ENCODE measurements at places on chromosomes 3 and 15.

- DNase-seq: no peak
Observed at GRCh38 chr3:69411346-69411745, 25.5 kb upstream of the FRMD4B start.

DNA sequence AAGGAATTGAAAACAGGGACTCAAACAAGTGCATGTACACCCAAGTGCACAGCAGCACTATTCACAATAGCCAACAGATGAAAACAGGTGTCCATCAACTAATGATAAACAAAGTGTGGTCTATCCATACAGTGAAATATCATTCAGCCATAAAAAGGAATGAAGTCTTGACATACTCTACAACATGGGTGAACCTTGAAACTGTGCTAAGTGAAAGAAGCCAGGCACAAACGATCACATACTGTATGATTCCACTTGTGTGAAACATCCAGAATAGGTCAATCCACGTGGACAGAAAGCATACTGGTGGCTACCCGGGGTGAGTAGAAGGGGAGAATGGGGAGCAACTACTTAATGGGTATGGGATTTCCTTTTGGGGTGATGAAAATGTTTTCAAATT lies 29.6 kb upstream of the PLXND1 start:
- DNase-seq: no peak

DNA sequence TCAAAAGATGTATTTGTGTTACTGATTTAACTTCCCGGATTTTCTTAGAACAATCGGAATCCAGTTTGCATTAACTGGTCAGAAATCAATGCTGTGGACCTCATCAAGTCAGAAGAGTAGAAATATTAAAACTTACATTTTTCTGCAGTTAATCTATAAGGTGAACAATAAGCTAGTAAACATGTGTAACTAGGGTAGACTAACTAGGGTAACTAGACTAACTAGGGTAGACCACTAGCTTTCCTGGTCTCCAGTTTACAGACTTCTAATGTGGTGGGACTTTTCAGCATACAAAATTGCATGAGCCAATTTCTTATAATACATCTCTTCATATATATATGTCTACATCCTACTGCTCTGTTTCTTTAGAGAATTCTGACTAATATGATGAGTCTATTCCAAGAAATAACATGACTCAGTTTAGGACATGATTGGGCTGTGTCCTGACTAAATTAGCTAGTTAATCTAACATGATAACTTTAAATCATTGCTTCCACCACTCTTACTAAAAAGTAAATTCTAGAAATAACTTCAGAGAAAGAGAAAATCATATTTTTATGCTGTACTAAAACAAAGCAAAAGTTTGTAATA lies 5.3 kb downstream of the PLSCR2 start:
- DNase-seq: no peak

GRCh38 chr3:71809321-71810026 lies 24.5 kb upstream of the PROK2 start:
- no peak for DNase-seq

DNA sequence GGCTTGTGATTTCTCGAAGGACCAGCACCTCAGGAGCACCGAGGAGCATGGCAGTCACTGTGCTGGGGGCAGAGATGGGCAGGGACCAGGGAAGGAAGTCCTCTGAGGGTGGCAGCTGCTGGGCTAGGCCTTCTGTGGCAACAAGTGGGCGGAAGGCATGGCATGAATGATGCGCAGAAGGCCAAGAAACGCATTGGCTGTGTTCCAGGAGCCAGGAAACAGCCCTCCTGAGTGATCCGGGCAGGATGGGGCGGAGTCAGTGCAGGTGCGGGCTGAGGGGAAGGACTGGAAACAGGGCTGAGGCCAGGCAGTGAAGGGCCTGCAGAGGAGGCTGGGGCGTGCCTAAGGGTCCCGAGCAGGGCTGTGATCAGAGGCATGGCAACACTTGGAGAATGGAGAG lies 23.6 kb downstream of the MRPS11 start:
- no peak for DNase-seq

DNA sequence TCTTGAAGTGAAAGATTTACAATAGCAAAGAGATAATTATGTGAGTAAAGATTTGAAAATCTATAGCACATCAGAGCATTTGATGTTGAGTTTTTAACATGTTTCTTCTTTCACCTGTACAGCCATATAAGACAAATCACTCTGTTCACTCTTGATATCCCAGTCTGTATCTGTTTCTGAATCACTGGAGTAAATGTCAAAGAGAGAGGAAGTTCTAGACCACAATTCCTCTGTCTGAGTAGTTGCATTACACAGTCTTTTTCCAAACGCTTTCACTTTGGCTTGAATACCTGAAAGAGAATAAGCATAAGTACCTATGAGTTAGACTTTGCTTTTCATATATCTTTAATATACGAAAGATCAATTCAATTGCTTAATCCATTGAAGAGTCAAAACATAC lies 9.9 kb downstream of the THAP10 start:
- no peak for DNase-seq

- DNase-seq: no peak
Observed at GRCh38 chr15:66149871-66150270, 103.7 kb downstream of the MEGF11 start.

DNA sequence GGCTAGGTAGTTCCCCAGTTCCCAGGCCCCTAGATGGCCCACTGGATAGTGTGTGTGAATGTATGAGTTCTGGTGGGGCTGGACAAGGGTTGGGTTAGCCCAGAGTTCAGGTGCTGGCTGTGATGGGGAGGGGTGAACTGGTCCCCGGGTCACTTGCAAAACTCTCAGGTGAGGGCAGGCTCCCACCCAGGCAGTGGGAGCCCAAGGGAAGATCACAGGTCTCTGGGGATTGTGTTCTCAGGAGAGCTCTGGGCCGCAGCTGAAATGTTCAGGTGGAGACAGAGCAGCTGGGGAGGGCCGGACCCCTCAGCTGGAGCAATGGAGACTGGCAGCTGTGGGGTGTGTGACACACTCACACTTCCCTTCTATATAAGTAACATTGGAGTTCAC lies 12.8 kb upstream of the FAM98B start:
- DNase-seq: no peak

GRCh38 chr15:80891006-80891405 lies 98.6 kb downstream of the MESD start:
- no peak for DNase-seq

GRCh38 chr3:24191801-24192403 lies 246.8 kb downstream of the NR1D2 start:
- DNase-seq: no peak

- DNase-seq: no peak
Observed at GRCh38 chr3:189322339-189322738, 150.6 kb downstream of the TPRG1 start.

DNA sequence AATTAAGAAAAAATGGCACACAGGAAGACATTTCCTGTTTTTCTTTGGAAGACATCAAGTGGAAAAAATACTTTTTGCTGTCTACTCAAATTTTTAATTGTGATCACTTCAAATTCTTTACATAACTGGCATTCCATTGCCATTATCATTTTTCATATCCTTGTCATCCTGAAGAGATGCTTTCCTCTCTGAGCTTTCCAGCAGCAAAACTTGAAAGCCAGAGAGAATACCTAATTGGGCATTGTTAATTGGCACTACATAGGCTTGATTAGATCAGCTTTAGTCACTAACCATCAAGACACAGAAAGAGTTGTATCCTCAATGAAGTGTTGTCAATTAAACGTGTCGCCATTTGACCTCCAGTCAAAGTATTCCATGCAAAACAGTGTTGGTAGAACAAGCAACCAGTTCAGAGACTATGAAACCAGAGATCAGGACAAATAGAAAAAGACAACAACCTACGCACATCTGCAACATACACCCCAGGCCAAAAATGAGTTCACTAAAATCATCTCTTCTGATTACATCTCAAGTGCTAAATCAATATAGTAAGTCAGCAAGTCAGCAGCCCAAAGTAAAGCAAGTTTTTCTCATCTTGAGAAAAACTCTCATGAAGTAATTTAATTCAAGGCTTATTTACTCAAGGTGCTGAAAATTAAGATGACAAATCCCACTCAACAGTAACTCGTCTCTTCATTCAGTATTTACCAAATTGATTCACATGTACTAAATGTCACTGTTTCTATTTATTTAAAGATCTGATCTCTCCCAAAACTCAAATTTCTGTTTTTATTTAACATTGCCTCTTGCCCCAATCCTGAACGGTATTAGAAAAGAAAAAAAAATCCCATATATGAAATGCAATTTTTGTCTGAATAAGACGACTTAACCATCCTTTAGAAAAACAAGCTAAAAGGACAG lies 123.0 kb downstream of the SUCLG2 start:
- DNase-seq: no peak

DNA sequence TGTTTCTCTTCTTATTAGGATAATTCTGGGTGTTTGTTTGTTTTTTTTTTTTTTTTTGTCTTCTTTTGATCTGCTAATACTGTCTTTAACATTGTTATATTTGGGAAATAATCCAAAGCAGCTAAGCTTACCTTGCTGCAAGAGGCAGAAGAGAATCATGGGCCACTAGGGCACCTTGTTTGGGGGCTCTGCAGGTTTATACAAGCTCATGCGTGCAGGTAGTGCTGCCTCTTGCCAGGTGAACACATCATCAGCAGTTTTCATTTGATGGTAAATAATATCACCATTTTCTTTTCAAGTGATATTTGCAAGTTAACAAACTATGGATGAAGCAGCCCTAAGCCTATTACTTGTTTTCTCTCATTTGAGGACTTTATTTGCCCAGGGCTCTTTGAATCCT lies 37.9 kb downstream of the MAP3K13 start:
- no peak for DNase-seq

DNA sequence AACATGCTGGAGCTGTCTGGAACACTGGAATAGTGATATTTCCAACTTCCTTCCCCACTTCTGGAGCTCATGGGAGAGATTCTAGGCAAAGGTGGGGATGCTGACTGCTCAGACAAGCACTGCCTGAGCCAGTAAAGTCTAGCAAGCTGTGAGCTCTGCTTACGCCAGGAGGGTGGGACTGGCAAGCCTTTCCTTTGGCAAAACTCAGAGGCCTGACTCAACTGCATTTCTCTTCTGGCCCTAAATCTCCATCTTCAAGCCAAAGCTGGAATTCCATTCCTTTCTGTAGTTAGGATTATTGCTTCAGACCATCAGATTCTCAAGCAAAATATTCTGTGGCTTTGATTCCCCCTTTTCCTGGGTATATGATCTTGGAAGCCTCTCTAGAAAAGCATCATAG lies 20.3 kb upstream of the EPB42 start:
- DNase-seq: no peak

DNA sequence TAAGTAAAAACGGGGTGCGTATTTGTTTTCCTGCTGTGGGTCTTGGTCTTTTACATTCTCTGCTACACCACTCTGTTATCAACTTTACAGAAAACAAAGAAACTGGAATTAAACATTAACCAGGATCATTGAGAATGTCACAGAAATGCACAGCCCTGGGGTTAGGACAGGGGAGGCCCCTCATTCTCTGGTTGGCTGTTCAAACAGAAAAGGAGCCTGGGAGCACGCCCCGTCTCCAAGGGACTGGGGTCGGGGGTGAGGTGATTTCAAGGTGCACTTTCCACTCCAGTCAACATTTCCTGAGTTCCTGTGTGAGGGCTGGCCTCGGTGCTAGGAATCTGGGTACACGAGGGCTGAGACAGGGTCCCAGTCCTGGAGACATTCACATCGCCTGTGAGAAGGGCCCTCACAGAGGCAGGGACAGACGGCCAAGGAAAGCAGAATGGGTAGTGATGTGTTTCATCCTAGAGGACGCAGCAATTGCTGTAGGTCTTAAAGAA lies 30.3 kb downstream of the CPN2 start:
- no peak for DNase-seq

DNA sequence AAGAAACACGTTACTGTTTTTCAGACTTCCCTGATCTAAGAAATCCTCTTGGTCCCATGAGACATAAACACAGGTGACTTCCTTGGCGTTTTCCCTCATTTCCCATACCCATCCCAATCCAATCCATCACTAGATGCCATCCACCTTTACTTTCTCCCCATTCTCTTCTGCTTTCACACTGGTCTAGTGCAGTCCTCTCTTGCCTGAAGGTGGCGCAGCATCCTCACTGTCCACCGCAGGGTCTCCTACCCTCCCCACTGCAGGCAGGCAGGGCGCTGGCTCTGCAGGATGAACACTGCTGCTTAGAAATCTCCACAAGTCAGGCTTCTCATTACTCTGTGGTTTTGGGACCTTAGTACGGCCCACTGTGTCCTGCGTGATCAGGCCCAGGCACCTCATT lies 58.2 kb downstream of the RAB7A start:
- no peak for DNase-seq

DNA sequence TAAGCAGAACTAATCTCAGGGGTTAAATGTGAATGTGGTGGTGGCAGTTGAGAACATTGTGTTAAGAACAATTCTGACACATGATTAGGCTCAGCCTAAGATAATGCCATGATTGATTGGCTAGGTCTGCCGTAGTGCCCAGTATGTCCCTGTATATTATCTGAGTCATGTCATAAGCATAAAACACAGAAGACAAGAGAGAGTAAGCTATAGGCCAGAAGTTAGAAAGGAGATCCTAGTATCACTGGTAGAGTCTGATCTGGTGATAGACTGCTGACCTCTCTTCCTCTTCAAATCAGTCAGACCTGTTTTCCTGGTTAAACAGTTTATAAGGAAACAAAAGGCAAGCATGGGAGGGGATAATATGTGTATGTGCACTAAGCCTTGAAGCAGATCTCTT lies 30.1 kb upstream of the ATP8B4 start:
- no peak for DNase-seq

GRCh38 chr3:111539351-111540331 lies 2.4 kb upstream of the CD96 start:
- no peak for DNase-seq

DNA sequence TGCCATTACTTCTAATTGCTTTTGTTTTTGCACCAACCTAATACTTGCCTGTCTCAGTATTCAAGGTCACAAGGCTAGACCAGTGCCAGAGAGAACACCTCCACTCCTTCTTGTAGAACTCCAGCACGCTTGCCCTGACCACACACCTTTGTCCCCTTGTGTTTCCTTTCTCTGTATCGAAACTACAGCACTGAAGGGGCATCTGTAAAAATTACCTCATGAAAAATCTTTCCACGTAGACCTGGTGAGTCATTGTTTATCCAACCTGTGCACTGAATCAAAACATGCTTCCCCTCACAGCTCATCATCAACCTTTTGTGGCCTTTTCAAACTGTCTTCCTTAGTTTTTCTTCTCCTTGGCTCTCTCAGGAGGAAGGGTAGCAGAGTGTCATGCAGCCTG lies 259.5 kb downstream of the THRB start:
- DNase-seq: no peak

- DNase-seq: no peak
Observed at GRCh38 chr3:24110051-24110450, 165.0 kb downstream of the NR1D2 start.

GRCh38 chr15:95880630-95881029 lies 449.9 kb upstream of the NR2F2 start:
- DNase-seq: no peak

DNA sequence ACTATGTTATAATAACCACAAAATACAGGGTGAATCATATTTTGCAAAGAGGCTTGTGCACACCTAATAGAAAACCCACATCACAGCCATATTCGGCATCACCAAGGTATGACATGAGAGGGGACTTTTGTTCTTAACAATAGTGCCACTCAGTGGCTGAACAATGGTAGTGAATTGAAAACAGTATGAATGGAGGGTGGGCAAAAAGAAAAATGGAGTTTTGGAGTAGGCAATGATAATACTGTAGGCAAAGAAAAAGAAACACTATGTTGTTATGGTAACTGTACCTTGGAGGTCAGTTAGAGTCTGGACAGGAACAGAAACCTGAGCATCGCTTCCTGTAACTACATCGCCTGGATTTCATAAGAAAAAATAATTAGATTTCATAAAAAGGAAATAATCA lies 348.6 kb downstream of the PLCL2 start:
- no peak for DNase-seq

GRCh38 chr15:38068626-38069391 lies 134.4 kb downstream of the TMCO5A start:
- DNase-seq: no peak

GRCh38 chr3:170714122-170714521 lies 128.2 kb upstream of the SLC7A14 start:
- DNase-seq: no peak

All from esophagus squamous epithelium (tissue), 5 donors.